Bone marrow (tissue), 2 donors: ENCODE measurements at places on chromosomes 16 and 17.
A peak's percentile ranks its signal among the peaks of the same experiment; 100 is the strongest.

DNA sequence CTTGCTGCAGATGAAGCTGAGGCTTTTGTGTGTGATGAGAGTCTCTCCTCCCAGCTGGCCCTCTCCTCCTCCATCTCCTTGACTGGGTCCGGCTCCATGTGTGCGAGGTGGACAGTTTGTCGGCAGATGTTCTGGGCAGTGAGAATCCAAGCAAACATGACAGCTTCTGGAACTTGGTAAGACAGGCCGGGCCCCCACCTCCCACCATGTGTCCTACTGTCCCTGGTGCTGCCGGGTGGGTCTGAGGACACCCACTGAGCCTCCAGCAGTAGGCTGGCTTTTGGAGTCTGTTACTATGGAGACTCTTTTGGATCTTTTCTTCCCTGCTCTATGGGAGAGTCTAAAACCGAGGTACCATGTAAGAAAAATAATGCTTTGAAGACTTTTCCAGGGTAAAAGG is 12.7 kb downstream of the NUP85 start:
- no peak for DNase-seq

- DNase-seq, result no peak
Measured at GRCh38 chr17:42675965-42676423, 800 bp downstream of the PLEKHH3 start.

- peak; percentile 47 for DNase-seq
Measured at GRCh38 chr17:15119968-15120367, 145.2 kb downstream of the PMP22 start.

GRCh38 chr16:11783319-11784037 is 13.6 kb downstream of the ZC3H7A start:
- no peak for DNase-seq

- DNase-seq, result peak; percentile 68
Measured at GRCh38 chr17:42985225-42985624, 4.9 kb downstream of the RUNDC1 start.

DNA sequence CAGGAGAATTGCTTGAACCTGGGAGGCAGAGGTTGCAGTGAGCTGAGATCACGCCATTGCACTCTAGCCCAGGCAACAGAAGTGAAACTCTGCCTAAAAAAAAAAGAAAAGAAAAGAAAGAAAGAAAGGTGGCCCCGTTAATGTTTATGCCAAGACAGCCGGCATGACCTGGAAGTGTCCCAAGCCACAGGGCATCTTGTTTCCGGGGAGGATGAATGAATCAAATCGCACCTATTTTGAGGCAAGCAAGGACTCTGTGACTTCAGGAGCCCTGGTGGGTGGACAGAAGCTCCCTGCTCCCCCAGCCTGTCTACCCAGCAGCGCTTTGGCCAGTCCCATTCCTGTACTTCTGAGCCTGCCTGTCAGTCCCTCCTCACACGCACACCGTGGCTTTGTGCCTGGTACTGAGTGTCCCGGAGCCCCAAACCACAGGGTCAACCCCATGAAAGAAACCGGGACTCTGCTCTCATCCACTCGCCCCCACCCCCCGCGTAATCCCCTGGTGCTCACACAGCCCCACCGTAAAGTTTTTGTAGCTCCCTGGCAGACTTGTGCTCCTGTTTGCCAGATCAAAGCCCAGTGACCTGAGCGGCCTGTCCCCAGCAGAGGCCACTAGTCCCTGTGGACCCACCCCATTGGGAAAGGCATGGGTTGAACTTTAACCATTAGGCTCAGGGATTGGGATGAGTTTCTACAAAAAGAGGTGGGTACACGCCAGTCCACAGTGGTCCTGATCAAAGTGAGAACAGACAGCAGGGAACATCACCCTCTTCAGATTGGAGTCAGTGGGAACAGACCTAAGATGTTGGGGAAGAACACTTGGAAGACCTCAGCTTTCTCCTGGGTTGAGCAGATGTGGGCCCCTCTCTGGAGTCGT is 19.3 kb downstream of the CD2BP2 start:
- no peak for DNase-seq

- DNase-seq, result no peak
Measured at GRCh38 chr17:40301315-40301714, 7.7 kb upstream of the RARA start.

DNA sequence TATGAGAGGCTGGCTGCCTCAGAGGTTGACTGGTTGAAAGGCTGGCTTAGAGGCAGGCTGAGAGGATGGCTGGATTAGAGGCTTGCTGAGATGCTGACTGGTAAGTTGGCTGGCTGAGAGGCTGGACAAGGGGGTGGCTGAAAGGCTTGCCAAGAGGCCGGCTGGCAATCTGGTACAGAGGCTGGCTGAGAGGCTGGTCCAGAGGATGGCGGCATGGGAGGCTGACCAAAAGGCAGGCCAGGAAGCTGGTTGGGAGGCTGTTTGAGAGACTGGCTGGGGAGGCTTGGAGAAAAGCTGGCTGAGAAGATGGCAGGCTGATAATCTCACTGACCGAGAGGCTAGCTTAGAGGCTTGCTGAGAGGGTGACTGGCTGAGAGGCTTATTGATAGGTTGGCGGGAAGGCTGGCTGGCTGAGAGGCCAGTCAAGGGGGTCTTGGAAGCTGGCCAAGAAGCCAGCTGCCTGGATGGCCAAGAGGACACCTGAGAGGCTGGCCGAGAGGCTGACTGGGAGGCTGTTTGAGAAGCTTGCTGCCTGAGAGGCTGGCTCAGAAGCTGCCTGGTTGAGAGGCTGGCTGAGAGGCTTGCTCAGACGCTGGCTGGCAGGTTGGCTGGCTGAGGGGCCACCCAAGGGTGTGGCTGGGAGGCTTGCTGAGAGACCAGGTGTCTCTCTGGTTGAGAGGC is 34.2 kb upstream of the ACSM2B start:
- DNase-seq, result no peak

DNA sequence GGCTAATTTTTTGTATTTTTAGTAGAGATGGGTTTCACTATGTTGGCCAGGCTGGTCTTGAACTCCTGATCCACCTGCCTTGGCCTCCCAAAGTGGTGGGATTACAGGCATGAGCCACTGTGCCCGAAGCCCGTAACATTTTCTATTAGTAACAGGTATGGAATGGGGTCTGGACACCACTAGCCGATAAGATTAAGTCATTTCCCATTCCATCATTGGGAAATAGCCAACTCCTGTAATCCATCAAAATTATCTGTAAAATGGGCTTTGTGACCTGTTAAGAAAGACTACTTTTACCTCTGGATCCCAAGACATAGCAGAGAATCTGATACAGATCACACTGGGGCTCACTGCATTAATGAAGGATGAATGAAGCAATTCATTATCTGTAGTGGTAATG is 3.9 kb upstream of the LUC7L3 start:
- DNase-seq, result no peak

GRCh38 chr17:28908640-28909167 is 5.8 kb upstream of the DHRS13 start:
- no peak for DNase-seq

DNA sequence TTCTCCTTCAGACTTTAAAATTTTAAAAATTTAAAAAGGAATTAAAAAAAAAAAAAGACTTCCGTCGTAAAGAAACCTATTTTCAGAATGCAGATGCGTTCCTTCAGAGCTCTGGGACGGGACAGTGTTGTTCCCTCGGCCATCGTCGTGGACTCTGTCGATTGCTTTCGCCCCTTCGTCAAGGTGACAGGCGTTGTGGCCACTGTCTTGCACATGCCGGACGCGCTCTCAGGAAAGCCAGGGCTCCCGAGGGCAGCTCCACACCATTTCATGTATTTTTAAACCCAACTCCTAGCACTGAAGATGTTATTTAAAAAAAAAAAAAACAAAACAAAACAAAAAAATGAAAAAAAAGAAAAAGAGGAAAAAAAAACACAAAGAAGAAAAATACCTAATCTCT is 22.3 kb downstream of the TMC6 start:
- DNase-seq, result no peak

- DNase-seq, result no peak
Measured at GRCh38 chr16:563072-563644, 3.0 kb downstream of the PRR35 start.

DNA sequence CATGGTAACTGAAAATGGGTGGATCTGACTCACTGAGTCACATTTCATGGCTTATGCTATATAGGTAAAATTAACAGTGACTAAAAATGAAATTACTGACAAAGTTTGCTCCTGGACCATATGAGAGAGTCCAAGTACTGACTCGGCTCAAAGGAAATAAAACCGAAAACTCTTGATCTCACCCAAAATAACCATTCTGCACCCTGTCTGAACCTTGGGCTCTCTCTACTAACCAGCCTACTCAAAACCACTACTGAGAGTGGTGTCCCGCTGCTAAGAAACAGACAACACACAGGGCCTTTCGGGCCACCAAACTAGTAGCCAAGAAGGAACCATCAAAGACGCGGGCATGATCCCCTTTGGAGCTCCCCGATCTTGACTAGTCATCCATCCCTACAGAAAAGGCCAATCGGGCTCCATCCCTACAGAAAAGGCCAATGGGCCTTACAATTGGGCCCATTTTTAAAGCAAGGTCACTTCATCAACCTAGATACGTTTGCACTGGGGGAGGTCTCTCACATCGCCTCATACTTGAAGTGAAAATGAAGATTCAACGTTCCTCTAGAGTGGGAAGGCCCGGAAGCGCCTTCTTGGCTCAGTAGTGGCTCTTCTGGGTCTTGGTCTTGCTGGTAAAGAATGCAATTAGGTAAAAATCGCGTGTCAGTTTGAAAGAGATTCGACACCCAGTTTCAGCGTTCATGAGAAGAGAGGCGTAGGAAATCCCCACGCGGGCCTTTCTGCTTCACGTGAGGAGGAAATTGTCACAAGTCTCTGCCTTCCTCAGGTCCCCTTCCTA is 720 bp upstream of the ZPBP2 start:
- no peak for DNase-seq

DNA sequence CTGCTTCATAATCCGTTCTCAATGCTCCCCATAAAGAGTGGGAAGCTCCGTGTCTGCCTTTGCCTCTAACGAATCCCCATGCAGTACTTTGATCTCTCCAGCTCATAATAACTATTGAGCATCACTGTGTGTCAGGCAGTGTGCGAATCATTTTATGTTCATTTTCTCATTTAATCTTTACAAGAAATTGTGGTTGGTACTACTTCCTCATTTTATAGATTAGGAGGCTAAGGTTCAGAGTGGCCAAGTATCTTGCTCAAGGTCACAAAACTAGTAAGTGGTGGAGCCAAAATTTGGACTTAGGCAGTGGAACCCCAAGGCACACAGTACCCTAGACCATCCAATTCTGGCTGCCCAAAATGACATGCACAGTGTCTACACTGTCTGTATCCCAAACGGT is 44.8 kb downstream of the ABCC12 start:
- DNase-seq, result no peak

DNA sequence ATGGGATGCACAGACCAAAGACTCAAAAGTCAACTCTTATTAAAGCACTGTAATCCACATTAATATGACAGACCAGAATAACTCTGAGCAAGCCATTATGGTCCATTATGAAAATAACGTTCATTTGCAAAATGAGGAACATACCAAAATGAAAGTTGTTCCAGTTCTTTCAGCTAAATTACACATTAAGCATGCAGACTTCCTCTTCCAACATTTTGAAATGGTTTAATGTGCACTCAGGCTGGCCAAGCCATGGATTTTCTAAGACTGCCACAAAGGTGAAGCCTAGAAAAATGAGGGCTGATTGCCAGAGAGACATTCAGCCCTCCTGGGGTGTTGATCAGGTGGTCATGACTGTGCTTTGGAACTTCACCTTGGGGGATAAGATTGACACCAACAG is 56.7 kb upstream of the NOG start:
- DNase-seq, result no peak

DNA sequence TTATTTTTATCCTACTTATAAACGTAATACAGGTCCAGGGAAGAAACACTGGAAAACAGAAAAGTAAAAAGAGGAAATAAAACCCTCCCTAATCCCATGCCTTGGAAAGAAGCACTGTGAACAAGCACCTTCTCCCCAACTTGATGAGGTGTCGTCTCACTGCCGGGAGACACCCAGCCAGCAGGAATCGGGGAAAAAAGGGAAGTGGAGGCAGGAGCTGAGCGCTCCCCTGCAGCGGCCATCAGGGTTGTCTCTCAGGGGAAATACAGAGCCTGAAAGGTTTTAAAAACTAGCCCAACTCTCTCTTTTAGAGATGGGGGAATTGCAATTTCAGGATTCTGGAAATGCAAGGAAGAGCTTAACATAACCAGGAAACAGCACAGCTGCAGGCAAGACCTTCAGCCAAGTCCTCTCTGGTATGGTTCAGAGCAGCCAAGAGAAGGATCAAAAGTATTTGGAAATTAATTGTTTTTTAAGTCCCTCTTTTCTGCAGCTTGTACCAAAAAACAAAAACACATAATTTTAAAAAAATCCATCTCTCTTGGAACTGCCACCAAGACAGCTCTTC is 96.3 kb upstream of the RCVRN start:
- DNase-seq, result no peak

DNA sequence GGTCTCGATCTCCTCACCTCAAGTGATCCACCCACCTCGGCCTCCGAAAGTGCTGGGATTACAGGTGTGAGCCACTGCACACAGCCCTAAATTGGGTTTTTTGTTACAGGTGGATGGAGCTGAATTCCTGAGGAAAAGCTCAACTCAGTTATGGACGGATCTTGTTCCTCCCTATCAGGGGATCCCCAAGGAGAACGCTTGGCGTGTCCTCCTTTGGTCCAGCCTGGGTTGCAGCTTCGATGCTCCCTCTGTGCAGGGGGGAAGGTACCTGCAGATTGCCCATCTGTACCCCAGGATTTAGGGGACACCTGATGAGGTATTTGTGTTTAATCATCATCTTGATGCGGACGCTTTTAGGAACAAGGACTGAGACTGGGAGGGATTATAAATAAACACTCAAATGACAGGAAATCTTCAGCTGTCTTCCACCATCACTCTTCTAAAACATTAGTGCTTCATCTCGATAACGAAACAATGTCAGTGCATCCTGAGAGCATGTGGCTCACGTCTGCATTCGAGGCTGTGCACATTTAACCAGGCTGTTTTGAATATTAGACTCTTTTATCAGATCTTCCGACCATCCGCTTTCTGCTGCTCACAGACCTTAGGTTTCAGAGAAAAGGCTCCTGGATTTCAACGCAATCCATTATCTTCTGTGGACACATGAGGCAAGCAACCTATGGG is 18.2 kb upstream of the MEIOB start:
- no peak for DNase-seq

GRCh38 chr16:12340151-12340733 is 363.7 kb downstream of the SNX29 start:
- DNase-seq, result no peak

DNA sequence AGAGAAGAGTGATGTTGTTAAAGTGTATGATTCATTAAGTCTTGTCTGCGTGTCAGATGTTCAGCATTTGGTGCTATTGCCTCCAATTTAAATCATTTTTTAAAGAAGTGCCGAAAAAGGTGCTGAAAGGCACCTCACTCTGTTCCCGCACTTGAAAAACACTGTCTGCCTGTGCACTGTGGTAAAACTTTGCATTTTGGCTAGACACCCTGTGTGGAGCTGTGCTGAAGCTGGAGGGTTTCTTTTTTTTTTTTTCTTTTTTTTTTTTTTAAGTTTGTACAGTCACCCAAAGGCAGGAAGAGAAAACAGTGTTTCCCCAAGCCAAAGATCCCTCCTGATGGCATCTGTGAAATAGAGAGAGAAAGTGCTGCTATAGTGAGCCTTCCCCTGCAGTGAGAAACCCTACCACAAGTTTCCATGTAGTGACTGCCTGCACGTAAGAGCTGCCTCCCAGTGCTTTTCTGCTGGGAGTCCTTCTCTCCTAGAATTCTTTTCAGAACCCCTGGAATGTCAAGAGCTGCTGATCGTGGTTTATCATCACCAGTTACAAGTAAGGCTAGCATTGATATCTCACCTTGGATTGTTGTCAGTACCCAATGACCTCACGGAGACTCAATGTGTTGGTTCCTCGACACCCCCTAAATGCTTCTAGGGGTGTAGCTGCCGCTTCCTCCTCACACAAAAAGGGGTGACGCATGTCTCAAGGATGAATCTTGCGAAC is 116.0 kb upstream of the SOX9 start:
- DNase-seq, result no peak
